Amygdala (tissue), 56 donors: ENCODE measurements at places on chromosomes 16 and 17.

DNA sequence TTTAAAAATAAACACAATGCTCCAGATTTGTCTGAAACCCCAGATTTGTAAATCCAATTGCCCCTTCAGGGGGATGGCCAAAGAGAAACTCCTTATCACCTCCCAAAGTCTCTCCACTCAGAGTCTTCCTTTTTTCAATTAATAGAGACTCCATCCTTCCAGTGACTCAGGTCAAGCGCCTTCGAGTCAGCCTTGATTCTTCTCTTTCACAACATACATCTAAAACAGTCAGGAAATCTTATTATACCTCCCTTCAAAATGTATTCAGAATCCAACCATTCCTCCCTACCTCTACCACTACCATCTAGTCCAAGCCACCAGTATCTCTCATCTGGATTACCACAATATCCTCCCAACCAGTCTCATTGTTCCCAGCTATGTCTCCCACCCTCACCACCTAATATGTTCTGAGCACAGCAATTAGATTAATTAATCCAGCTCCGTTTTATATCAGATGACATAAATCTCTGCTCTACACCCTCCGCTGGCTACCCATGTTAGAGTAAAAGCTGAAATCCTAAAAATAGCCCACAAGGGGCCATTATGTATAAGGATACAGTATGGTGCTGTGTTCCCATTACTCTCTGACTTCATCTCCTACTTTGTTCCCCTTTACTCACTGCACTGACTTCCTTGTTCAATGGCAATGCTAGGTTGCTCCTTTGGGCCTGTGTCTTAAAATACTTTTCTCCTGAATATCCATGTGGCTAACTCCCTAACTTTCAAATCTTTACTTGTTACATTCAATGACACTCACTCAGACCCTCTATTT lies 11.8 kb downstream of the SIAH1 start:
- DNase-seq: no peak

- DNase-seq: no peak
These were observed 46.1 kb downstream of the ABCA8 start for GRCh38 chr17:68909066-68909465.

DNA sequence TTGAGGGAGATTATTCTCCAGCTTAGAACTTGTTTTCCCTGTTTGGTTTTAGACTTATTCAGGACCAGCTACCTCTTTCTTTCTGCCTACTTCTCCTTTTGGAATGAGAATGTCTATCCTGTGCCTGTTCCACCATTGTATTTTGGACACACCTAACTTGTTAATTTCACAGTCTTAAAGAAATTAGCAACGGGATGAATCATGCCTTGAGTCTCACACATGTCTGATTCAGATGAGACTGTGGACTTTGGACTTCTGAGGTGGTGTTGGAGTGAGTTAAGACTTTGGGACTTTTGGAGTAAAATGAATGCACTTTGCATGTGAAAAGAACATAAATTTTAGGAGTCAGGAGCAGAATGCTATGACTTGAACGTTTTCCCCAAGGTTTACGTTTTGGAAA lies 581.4 kb downstream of the CDH11 start:
- DNase-seq: no peak

DNA sequence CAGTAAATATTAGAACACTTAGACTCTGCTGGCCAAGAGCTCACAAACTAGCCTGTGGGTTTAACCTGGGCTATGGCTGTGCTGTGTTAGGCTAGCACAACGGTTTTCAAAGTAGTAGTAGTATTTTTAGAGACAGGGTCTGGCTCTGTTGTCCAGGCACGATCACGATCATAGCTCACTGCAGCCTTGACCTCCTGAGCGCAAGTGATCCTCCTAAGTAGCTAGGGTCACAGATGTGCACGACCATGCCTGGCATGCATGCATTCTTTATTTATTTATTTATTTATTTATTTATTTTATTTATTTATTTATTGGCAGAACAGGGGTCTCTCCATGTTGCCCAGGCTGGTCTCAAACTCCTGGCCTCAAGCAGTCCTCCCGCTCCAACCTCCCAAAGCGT lies 10.3 kb downstream of the MRPL27 start:
- DNase-seq: no peak

DNA sequence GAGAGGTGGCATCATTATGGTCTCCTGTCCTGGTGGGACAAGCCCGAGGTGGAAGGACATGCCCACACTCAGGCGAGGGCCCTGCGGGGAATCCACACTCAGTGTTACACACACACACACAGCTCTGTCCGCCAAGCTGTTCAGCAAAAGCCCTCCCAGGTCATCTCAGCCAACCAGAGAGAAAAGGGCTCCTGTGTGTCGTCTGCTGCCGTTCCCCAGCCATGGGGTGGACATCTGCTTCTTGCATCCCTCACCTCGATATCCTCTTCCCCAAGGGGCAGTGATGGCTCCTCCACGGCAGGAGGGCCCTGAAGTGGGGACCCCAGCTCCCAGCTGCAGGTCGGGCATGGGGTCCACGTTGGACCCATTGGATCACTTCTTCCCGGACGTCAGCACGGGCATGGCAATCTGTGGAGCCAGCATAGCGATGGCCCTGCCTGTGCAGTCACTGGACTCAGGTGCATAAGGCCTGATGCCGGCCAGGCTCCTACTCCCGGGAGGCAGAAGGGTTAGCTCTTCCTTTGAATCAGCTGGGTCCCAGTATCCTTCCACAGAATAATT lies 290.1 kb downstream of the C16orf95 start:
- no peak for DNase-seq

- DNase-seq: no peak
These were observed 618 bp downstream of the TRIM47 start for GRCh38 chr17:75877752-75878173.

GRCh38 chr16:66878067-66878466 lies 2.2 kb upstream of the PDP2 start:
- no peak for DNase-seq

DNA sequence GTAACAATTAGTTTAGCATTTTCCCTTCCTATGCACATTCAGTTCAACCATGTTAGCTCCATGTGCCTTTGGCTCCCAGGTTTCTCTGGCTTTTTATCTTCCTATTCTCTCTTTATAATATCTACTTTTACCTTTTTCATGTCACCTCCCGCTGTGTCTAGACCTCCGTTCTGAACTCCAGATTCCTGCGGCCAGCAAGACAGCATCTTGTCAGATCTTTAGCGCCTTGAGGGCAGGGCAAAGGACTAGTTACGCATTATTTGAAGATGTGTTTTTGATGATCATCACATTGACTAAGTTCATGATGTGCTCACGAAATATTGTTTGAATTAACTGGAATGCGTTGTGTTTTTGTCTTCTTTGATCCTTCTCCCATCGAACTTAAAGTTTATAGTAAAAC lies 1126.8 kb downstream of the CDH11 start:
- no peak for DNase-seq

GRCh38 chr16:27706156-27706865 lies 156.4 kb downstream of the KATNIP start:
- no peak for DNase-seq

DNA sequence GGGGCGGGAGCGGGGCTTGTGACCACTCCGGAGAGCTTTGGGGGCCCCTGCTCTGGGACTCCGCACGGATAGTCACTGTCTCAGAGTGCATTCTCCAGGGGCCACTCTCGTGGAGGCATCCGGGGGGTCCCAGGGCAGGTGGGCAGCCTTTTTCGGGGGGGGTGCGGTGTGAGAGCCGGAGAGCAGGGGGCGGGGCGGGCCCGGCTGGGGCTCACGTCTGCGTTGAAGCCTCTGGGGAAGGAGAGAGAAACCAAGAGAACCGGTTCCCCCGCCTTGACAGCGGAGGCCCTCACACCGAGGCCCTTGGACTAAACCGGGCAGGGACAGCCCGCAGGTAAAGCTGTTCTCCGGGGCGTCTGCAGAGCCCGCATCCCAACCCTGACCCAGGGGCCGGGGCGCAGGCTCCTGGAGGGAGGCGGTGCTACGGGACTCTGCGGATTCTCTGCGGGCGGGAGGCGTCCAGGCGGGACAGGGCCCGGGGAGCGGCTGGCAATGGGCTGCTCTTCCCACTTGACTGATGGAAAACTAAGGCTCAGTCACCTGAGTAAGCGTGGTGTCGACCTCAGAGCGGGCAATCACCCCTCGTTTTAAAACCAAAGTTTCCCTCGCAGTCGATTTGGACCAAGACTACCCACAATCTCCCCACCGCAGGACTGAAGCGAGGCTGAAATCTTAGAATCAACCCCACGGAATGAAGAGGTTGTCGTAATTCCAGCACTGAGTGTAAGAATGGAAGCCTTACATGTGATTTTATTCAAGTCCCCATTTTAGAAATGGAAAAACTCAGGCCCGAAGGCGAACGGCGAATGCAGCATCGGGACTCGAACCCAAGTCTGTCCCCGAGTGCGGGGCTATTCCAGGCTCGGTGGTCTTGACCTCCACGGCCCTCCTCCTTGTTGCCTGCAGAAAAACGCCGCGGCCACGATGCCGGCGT lies 49.6 kb upstream of the AMZ2 start:
- DNase-seq: no peak

- no peak for DNase-seq
These were observed 217.8 kb downstream of the GRIN2A start for GRCh38 chr16:9964426-9964825.
